ENCODE measurements at places on chromosomes 7 and 10.

- DNase-seq: no peak
Measured at GRCh38 chr10:81730891-81731290, 144.1 kb upstream of the NRG3 start.

GRCh38 chr10:48760983-48761382, 76.3 kb downstream of the WDFY4 start:
- no peak for DNase-seq

GRCh38 chr10:27190508-27190907, 35.4 kb downstream of the MASTL start:
- DNase-seq: no peak

- DNase-seq: no peak
Measured at GRCh38 chr7:116986611-116987565, 33.6 kb downstream of the ST7 start.

DNA sequence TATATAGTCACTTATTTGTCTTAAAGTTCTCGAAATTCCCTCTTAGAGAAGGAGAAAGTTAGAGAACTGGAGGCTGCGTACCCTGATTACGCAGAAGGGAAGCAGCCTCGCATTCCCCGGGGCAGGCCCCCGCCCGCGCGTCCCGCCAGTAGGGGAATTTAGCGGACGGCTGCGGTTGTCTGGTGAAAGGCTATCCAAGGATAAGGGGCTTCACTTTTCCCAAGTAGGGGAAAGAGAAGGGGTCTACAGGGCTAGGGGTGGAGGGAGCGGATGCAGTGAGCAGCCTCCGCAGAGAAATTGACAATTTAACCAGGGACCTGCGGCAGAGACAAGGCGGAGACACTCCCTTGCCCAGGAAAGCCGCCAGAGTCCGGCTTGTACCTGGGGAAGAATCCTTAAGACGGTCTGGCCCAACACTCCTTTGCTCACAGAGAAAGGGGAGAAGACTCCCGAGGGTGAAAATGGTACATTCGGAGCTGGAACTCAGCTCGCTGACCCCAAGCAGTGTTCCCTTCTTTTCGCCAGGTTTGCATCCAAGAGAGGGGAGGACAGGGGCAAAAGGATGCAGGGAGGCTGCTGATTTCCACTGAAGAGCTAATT, 994 bp upstream of the MAGI2 start:
- DNase-seq: no peak

DNA sequence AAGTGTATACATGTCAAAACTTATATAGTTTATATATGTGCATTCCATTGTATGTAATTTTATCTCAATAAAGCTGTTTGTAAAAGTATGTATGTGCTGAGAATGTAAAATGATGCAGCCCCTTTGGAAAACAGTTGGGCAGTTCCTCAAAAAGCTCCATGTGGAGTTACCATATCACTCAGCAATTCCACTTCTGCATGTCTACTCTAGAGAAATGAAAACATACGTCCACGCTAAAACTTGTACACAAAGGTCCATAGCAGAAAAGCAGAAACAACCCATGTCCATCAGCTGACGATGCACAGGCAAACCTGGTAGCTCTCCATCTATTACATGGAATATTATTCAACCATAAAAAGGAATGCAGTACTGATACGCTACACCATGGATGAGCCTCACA, 8.3 kb upstream of the RGS10 start:
- DNase-seq: no peak

- DNase-seq: no peak
Measured at GRCh38 chr10:16933783-16934182, 116.6 kb upstream of the RSU1 start.

DNA sequence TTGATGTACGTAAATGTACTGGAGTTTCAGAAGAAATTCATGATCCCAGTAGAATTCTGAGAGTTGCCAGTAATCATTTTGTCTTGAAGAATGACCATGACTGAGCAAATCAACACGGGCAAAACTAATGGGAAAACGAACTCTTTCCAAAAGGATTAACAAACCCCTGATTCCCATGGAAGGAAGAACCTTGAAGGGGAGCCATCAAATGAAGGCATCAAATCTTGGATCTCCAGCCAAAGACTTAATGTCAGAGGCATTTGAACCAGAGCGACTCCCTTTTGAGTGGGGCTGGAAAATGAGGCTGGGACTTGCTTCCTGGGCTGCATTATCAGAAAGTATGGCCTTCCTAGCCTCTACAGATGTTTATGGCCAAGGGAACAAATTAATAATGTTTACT, 364.4 kb upstream of the PRKCQ start:
- no peak for DNase-seq

DNA sequence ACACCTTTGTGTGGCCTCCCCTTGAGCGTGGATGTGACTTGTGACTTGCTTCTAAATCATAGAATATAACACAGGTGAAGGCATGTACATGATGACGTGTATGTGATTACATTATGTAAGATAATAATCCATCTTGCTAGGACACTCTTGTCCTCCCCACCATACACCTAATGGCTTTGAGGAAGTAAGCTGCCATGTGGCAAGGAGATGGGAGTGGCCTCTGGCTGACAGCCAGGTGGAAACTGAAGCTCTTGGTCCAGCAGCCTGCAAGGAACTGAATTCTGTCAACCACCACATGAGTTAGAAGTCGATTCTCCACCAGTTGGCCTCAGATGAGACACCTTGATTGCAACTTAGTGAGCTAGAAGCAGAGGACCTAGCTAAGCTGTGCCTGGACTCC, 67.4 kb upstream of the ELN start:
- no peak for DNase-seq
